T-helper 1 cell (primary cell): ENCODE measurements at places on chromosomes 7 and 10.

- DNase-seq, result no peak
These were observed 243.6 kb downstream of the TWIST1 start for GRCh38 chr7:18873734-18874336.

DNA sequence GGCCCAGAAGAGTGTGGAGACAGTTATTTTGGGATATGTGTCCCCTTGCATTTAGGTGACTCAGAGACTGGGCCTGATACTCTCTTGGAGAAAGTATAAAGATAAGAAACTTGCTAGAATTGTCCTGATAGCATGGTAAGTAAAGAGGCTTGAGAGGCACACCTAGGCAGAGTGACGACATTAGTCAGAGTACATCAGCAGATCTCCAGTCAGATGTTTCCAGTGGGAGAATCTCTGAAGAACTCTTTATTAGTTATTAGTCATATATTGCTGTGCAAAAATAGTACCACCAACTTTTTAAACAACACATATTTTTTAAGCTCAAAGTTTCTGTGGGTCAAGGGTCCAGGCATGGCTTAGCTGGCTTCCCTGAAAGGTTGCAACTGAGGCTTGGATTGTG lies 182.6 kb downstream of the NEBL start:
- DNase-seq, result no peak

GRCh38 chr10:9243941-9244411 lies 1189.5 kb downstream of the GATA3 start:
- DNase-seq, result no peak

GRCh38 chr7:149422914-149423301 lies 38.0 kb downstream of the ZNF777 start:
- no peak for DNase-seq

- DNase-seq, result no peak
These were observed 289.6 kb downstream of the PPP1R3A start for GRCh38 chr7:113628948-113629847.

- DNase-seq, result no peak
These were observed 59.1 kb downstream of the ARMC3 start for GRCh38 chr10:22986771-22987542.

- DNase-seq, result no peak
These were observed 63.1 kb upstream of the ICA1 start for GRCh38 chr7:8325067-8325466.

DNA sequence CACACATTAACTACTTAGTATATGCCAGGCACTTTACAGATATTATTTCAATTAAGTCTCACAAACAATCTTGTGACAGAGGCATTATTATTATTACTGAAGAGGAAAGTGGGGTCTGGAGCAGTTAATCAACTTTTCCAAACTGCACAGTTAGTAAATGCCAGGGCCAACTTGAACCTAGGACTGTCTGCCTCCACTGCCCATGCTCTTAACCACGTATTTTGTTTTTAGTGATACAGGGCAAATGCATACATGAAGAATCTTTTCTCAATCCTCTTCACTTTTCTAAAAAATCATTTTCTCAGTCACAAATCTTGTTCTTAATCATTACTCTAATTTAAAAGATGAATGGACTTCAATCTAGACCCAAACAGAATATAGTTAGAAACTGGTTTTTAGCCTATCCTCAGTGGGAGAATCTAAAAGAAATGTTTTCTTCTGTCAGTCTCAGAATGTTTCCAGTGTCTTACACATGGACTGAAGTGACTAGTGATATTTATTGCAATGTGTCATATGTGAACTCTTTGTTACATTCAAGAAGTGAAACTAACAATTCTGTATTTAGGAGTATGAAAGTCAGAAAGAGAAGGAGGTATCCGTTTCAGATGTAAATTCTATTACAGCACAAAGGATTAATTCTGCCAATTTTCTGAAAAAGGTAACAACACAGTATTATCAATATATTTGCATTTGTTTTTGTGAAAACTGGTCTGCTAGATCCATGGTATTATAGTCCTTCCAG lies 55.5 kb upstream of the CCNJ start:
- DNase-seq, result no peak

DNA sequence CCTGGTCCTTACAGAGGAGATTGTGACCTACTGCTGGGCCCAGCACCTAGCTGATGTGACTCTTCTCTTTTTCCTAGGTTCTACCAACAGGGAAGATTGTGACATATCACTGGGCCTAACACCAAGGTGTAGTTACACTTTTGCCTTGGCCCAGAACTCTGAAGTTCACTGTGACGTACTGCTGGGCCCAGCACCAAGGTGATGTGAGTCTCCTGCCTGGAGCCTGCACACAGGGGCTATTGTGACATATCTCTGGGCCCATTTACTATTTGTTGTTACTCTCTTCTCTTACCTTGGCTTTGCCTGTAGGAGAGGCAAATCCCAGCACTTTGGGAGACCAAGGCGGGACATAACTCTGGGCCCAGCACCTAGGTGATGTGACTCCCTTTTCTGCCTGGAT lies 23.1 kb upstream of the ZNF107 start:
- no peak for DNase-seq

GRCh38 chr10:43689618-43689954 lies 40.9 kb upstream of the ZNF32 start:
- DNase-seq, result no peak

- no peak for DNase-seq
These were observed 37.7 kb downstream of the LRMDA start for GRCh38 chr10:75469006-75469616.

- no peak for DNase-seq
These were observed 182.0 kb downstream of the CUX1 start for GRCh38 chr7:101999393-101999792.

- no peak for DNase-seq
These were observed 49.4 kb downstream of the ARHGAP22 start for GRCh38 chr10:48555310-48556042.

GRCh38 chr7:3469641-3470040 lies 168.6 kb downstream of the SDK1 start:
- no peak for DNase-seq

DNA sequence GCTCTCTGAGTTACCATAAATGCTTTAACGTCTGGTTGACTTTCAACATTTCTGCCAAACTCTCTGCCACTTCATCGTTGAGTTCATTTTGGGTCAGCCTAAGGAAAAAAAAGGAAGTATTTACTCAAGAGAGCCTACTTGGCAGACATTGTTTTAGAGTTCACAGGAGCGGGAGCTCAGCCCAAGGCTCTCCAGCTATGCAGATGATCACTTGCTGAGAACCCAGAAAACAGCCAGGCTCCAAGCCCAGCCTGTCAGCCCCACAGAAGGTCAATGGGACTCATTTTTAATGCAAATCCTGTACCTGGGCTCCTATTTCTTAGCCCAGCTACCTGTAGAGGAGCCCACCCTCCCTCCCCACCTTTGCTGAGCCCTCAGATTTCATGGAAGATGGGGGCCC lies 45.5 kb downstream of the NOD1 start:
- no peak for DNase-seq

DNA sequence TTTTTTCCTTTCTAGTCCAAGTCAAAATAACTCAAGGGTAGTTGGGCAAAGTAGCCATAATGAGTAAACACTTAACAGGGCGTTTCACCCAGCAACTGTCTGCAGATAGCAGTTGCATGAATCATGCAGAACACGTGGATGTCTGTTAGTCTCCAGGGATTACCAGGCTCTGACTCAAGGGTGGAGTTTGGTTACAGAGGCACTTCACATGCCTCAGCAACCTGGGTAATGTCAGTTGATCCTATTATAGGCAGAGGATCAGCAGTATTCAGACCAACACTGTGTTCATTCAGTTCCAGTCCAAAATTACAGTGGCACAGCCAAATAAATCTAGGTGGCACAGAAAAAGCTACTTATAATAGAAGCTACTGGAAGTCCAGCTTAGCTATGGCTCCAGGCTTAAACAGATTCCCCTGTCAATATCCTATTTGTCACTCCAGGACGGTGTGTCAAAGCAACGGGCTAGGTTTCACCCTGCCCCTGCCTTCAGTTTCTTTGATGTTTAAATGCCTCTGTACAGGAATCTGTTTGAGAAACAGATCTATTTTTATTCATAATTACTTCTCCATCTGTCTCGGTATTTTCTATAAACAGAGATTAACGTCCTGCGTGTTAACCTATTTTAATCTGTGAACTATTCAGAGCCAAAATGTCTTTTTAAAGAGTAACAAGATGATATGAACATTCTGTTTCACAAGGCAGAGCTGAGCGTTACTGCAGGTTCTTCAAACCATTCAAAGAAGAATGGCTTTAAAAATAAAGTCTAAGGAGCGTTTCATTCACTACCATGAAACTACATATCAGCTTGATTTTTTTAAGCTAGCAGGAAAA lies 162.6 kb upstream of the AKR1E2 start:
- DNase-seq, result no peak

GRCh38 chr7:99141334-99141733 lies 2.6 kb downstream of the SMURF1 start:
- DNase-seq, result no peak

DNA sequence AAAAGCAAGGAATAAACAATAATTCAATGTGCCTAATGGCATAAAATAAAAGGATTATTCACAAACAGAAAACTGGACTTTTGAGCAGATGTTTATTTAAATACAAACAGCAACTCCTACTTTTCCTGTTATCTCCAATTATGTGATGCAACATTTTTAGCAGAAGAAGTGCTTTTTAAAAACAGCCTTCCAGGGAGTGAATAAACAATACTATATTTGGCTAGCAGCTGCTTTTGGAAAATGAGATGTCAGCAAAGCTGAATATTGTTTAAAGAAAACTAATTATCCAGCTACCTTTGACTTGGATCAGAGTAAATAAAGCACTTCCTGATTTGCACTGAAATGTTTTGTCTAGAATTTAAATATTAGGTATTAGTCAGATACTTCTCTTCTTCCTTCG lies 23.2 kb downstream of the CDK1 start:
- no peak for DNase-seq

DNA sequence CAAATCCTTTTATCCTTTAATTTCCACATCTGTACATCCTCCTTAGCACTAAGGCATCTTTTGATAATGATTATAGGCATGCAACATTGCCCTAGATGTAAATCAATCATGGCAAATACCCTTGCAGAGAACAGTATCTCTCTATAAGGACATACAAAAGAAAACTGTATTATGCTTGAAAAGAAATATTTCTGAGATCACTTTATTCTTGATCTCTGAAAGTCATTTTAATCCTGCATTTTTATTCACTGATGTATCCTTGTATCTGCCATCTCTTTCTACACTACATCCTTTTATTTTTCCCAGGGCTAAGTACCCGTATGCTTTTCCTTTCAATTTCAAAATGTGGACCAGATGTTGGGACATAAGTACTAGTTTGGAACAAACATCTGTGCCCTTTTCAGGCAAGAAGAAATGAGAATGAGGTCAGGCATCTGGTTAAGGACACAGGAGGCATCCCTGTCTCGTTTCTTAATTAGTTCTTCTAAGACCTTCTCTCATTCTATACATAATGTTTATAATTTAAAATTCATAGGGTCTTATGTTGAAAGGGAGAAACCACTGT lies 338.6 kb downstream of the CNTNAP2 start:
- DNase-seq, result no peak

DNA sequence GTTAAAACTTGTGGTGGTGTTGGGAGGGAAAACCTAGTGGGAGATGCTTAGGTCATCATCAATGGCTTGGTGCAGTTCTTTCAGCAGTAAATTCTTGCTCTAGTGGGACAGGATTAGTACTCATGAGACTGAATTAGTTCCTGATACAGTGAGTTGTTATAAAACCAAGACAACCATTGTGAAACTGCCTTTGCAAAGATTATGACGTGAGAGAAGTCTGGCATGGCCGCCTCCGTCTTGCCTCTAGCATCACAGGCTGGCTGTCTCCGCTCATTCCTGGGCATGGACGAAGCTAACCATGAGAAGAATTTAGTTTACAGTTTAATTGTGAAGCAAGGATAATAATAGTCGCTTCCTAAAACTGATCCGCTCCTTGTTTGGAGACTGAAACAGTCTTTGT lies 186.4 kb downstream of the KIF20B start:
- DNase-seq, result no peak

DNA sequence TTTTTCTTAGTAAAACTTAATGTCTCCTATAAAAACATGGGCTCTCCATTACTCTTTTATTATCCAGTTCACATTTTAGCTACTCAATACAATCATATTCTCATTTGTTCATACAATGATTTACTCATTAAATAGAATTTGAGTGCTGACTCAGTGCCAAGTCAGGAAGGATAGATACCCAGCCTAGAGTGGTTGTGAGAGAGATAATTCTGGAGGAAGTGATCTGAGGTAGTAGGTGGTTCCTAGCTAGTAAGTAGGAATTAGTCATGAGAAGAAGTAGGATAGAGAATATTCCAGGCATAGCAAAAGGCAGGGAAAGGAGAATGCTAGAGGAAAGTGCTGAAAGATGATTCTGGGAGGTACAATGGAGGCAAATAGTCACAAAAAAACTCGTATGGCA lies 133.5 kb upstream of the MBL2 start:
- DNase-seq, result no peak

- DNase-seq, result no peak
These were observed 24.3 kb downstream of the RGR start for GRCh38 chr10:84269162-84269561.

DNA sequence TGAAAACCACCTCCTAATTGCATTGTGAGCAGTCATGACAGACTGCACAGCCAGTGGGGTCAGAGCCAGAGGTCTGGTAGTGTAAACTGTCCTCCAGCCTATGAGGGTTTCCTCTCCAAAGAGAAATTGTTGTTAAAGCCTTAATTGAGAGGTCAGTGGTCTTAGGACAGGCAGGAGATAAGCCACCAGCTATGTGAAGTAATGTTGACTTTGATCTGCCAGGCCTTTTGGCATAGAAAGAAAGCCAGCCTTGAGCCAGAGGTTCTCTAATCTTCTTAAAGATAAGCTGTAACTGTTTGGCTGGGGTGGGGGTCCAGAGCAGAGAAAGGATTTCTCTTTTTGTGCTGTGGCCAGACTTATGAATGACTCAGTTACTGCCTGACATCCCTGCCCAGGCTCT lies 248.4 kb downstream of the WDR11 start:
- DNase-seq, result no peak

DNA sequence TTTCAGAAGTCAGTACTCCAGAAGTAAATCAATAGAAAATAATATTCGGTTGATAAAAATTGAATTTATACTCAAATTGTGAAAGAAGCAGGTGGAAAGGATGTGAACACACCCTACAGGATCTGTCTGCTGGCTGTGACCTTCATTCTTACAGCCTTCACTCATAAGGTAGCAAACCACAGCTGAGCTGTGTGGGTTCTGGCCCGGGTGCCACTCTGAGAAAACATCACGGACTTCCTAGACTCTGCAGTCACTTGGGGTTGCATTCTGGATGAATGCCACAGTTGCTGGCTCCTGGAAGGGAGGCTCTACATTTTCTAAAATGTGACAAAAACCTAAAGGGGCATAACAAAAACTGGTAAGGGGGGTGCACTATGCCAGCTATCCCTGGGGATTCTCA lies 36.0 kb upstream of the ABLIM1 start:
- no peak for DNase-seq

DNA sequence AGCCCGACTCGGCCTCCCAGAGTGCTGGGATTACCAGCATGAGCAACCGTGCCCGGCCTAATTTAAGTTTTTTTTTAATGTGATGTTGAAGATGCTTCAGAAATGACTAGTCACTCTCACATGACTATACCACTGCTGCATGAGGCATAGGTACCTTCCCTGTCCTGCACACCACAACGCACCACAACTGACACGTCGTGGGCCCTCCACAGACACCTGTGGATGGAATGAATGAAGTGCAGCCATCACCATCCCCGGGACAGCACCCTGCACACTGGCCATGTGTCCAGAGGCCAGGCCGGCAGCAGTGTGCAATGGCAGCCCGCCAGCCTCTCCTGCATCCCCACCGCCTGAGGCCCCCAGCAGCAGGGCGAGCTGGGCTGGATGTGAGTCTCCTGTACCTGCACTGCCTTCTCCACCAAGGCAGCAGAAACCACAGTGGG lies 55.1 kb downstream of the VOPP1 start:
- DNase-seq, result no peak

GRCh38 chr10:21521751-21522533 lies 3.5 kb downstream of the SKIDA1 start:
- no peak for DNase-seq
